ENCODE measurements at places on chromosomes 5 and 9.

- no peak for DNase-seq
These were observed 7.8 kb upstream of the DELE1 start for GRCh38 chr5:141915881-141916336.

DNA sequence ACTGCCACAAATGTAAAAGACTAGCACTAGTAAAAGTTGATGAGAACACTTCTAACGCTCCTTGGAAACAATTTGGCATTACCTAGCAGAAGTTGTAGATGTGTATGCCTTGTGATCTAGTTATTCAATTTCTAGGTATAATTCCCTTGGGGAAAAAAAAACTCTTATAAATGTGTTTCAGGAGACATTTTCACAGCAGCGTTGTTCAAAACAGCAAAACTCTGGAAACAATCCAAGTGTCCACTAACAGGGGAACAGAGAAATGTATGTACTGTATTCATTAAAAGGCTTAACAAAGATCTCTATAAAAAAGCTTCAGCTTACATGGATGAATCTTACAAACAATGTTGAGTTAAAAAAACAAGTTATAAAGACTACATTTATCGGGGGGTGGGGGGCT, 30.4 kb downstream of the NR3C1 start:
- no peak for DNase-seq

DNA sequence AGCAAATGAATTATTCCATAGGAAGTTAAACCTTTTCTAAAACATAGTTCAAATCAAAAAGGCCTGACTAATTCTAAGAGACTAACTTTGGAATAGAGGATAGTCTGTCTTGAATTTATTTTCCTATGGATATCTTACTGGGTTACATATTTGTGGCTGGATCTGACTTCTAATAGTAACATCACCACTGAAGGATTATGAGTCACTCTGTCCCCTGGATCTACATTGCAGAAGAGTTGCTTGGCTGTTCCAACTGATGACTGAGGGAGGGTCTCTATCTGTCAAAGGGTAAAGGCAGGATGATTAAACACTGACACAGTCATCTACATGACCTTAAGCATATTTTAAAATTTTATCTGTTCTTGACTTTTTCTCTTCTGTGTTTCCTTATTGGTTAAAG, 119.6 kb upstream of the FST start:
- peak; percentile 38 for DNase-seq

- no peak for DNase-seq
These were observed 326.5 kb downstream of the SH3GL2 start for GRCh38 chr9:17905366-17905765.

GRCh38 chr9:123327697-123328100, 28.3 kb upstream of the CRB2 start:
- DNase-seq, result no peak

GRCh38 chr5:151592855-151593408, 1.8 kb upstream of the FAT2 start:
- DNase-seq, result no peak

All from GM04504 (cell line).